K562 (cell line): ENCODE measurements at places on chromosomes 16 and 17. TPM values are rescaled to one million over a fixed set of nuclear protein-coding genes. Genes with fewer than 3 reads are reported as not detected.

Gene P2RX5
- polyA plus RNA-seq = 0.49 and 1.2 TPM in 2 replicates

Gene KRT39
- not detected in 2 replicates for polyA plus RNA-seq

- DNase-seq = no peak
Measured at GRCh38 chr17:41642252-41643156, 18.1 kb upstream of the KRT17 start.

GRCh38 chr17:45871718-45872117 is 22.6 kb upstream of the MAPT start:
- DNase-seq = no peak

DNA sequence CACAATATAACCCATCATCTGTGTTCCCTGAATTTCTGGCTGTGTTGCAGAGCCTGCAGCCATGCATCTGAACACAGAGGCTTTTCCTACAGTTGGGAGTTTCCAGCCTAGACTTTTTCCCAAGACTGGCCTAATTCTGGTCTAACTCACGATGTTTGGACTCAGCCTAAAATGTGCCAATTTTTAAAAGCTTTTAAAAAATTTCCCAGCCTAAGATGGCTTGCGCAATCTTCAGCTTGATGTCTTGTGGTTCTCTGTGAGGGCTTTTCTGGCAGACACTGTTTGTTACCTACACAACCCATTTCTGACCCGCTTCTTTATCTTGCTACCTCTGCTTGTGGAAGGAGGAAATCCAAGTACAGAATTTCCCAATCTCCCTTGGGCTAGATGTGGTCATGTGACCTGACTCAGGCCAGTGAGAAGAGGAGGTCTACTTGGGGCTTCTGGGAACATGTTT is 72.7 kb upstream of the GAS7 start:
- DNase-seq = no peak

DNA sequence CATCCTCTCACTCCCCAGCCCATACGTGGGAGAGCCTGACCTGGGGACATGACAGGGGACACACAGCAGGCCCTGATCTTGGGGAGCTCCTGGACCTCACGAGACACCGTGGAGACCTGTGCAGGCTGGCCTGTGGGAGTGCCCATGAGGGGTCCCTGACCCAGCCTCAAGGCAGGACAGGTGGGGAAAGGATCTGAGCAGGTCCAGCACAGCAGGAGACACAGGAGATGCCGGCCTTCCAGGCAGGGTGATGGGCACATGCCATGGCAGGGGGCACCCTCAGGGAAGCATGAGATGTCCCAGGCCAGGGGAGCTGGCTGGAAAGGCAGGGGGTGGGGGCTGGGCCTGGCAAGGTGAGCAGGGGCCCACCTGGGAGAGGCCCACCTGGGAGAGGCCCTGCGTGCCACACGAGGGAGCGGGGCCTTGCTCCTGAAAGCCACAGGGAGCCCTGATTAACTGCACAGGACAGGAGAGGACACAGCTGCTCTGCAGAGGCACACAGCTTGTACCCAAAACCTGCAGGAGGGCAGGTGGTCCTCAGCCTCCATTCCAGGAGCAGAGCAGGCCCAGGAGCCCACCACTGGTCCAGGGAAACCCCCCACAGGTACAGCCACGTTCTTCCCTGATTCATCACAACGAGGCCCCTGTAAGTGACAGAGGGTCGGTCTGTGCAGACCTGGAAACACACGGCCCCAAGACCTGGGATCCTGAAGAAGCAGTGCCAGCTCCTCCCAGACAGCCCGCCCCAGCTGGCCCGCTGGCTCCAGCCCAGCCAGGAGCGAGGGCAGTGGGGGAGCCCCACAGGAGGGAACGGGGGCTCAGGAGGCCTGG is 26.6 kb upstream of the KRT17 start:
- DNase-seq = no peak

DNA sequence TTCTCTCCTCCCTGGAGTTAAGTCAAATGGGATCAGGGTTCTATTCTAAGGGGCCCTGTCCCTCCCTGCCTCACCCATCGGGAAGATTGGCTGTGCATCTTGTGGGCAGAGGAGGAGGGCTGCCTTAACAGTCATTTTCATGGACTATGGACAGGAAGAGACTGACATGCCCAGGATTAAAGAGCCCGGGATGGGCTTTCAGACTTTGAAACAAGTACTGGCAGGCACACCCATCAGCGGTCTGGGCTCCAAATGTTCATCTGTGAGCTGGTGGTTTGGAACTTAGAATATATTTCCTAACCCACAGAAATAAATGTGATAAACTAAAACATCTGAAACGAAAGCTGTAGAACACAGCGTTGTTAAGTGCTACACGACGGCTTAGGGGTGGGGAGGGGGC is 6.5 kb downstream of the SLC6A4 start:
- DNase-seq = no peak

DNA sequence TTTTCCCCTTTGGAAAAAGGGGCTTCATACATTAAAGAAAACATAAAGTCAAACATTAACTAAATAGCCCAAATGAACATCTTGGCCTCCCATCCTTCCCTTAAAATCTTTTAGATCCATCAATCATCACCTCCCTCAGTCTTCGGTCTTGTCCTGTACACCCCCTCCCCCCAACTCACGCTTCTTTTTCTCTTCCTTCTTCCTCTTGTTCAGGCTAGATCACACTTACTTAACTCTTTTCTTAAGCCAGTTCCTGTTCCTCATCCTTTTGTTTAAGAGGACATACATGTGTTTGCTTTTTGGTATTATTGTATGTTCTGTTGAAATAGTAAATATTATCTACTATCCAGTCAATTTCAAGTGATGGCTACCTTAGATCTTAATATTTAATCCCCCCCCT is 5.5 kb downstream of the MFSD6L start:
- no peak for DNase-seq

GRCh38 chr16:87965417-87965816 is 14.2 kb downstream of the BANP start:
- DNase-seq = no peak

- no peak for DNase-seq
Measured at GRCh38 chr17:17137731-17138585, 68.2 kb downstream of the PLD6 start.
